ENCODE measurements at places on chromosomes 13 and 19.
A peak's percentile ranks its signal among the peaks of the same experiment; 100 is the strongest.

- no peak for DNase-seq
These were observed 10.8 kb downstream of the RINL start for GRCh38 chr19:38867171-38867780.

- no peak for DNase-seq
These were observed 216.5 kb downstream of the EFNB2 start for GRCh38 chr13:106318941-106319411.

- DNase-seq: no peak
These were observed 20.7 kb downstream of the AKAP8 start for GRCh38 chr19:15358918-15359317.

DNA sequence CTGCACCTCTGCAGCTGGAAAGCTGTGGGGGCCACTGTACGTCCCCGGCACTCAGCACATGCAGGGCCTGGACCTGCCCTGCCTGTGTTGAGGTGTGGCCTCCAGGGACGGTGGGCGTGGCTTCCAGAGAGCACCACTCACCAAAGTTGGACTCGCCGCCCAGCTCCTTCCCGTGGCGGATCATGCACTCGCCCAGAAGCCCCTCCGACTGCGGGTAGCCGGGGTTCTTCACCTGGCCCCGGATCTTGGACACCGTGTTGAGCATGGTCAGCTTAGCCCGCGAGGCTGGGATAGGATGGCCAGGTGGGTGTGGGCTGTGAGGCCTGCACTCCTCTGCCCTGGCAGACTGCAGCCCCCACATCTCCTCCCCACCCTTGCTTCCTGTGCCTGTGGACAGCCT is 22.0 kb downstream of the MPND start:
- no peak for DNase-seq

DNA sequence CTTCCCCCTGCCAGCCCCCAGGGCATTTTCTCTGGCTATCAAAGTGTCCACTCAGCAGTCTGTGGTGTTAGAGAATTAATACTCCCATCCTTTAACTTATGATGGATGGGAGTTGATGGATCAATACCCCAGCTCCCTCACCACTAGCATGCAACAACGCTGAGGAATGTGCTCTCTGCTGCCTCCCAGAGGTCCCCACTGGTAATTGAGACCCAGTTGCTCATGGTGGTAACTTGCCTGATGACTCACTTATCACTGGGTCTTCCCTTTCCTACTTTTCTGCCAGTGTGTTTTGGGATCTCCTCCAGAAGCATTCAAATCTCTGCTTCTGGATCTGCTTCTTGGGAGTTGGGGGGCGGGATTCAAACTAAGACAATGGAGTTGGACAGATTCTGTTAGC is 20.3 kb upstream of the CACNA1A start:
- no peak for DNase-seq

GRCh38 chr13:35144166-35144890 is 202.3 kb downstream of the NBEA start:
- DNase-seq: peak; percentile 47

GRCh38 chr19:44692379-44692721 is 6.6 kb upstream of the CEACAM16 start:
- DNase-seq: no peak

DNA sequence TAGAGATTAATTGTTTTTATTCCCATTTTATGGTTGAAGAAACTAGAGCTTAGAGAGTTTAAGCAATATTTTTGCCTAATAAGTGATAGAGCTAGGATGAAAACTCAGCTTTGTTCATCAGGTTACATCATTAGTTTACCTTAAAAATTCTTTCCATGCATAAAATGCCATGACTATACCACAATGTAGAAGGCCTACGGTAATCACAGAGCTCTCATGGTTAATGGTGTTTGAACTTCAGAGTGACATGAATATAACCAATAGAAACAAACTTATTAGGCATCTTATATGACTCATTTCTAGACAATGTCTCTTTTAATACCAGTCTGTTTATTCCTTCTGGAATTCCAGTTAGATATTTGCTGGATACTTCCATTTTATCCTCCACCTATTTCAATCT is 78.5 kb downstream of the FGF9 start:
- no peak for DNase-seq

- no peak for DNase-seq
These were observed 28.8 kb upstream of the F7 start for GRCh38 chr13:113076681-113077401.

DNA sequence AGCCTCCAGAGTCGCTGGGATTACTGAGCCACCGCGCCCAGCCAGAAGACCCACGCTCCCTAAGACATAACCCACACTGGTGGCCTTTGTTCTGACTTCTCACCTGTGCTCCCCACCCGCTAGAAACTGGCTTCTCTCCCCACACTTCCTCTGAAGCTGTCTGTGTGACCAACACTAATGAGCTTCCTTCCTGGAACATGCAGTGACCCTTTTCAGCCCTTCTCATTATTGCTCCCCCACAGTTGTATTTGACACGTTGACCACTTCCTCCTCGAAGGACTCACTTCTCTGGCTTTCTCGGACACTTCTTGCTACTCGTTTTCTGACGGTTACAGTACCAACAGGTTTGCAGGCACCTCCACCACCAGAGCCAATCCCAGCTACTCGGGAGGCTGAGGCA is 10.9 kb downstream of the NCR1 start:
- DNase-seq: peak; percentile 7

GRCh38 chr19:14437578-14438140 is 4.6 kb downstream of the PKN1 start:
- DNase-seq: no peak

DNA sequence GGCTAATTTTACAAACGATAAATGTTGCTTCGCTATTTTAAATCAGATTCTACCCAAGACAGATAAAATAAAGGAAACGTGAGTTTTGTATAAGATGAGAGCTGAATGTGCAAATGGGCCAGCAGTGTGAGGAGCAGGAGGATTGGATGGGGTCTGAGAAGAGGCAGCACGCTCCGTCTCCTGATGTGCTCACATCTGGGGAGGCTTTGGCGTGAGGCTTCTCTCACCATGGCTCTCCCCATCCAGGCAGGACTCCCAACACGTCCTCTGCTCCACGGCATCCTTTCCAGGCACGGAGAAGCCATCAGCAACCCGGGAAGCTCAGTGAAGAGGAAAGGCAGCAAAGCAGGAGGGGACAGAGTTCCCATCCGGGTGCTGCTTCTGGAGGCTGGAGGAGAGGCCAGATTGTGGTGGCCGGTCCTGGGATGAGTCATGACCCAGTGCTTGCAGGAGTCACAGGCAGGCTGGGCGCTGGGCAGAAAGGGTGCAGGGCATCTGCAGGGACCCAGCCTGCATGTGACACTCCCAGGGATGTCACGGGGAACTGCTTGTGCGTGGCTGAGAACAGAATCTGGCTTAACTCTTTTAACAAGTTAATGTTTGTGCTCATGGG is 47.5 kb downstream of the ZNF536 start:
- DNase-seq: peak; percentile 75

Measured in globus pallidus (tissue), 1 donor.